ENCODE measurements at places on chromosomes 4 and X.
A peak's percentile ranks its signal among the peaks of the same experiment; 100 is the strongest.

- DNase-seq, result no peak
These were observed 118.6 kb upstream of the NEIL3 start for GRCh38 chr4:177190995-177191580.

- DNase-seq, result no peak
These were observed 207.9 kb upstream of the FAT1 start for GRCh38 chr4:186931519-186931918.

DNA sequence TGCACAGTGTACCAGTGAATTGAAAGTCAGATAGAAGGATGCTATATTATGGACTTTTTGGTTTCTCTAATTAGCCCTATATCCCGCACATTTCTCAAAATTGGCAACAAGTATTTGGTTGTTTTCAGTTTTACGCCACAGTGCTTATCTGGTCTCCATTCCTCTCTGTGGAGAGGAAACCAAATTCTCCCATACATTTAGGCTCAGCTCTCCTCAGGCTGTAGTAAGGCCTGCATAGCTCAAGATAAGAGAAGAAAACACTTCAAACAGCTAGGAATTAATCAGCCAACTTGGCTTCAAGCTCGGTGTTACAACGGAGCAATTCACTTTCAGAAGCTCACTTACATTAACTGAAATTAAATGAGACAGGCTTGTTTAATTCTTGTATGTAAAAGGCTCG lies 263.2 kb downstream of the PDHA2 start:
- no peak for DNase-seq

DNA sequence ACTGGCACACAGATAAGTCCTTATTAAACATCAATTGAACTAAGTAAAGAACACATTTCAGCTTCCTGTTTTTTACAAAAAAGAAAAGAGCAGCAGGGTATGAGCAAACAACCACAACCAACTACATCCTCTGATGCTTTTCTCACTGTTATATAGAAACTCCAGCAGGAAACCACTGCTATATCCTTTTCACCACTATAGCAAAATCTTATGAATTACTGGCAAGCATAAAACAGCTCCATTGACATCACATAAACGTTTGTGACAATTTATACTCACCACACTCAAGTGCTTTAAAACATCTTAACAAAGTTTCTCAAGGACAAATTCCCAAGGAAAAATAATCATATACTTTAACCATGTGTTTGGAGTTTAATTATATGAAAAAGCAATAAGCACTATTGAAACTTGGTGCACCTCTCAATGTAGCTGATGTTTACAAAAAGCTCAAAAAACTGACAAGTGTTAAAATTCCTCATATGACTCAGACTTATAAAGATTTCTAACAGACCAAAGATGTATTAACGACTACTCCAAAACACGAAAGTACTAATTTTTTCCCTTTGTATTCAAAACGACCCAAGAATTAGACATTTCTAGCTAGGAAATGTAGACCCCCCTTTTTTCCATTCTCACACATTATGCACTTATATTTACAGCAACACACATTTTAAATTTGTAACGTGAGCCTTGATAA lies 12.9 kb downstream of the GPRIN3 start:
- DNase-seq, result no peak

DNA sequence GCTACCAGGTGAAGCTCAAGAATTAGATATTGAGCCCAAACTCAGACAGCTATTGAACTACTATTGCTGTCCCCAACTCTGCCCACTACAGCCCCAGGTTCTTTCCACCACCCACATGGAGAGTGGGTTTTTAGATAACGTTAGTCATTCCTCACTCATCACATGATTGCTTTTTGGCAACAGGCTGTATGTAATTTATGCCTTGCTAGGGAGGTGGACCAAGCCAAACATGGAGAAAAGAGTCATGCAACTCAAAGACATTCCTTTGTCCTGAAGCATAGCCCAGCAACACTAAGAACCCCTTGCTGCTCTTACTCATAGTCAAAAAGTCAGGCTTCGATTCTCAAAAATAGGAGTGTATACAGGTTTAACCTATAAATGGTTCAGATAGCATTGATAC lies 275.9 kb upstream of the VCX3A start:
- no peak for DNase-seq

DNA sequence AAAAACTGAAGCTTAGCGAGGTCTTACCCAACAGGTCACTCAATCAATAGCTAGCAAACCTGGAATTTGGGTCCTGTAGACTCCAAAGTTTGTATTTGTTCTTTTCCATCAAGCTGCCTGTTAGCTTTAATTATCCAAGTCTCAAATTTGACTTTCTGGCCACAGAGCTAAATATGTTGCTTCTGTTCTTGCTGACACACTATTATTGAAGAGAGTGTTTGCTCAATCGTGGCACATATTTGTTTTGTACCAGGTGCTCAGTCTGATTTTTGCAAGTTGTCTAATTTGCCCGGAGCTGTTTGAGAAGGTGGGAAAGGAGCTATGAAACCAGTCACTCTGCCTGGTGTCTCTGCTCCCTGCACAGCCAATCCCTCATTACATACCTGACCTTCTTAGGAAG lies 41.7 kb upstream of the FRMD7 start:
- DNase-seq, result no peak

GRCh38 chr4:123315617-123316016 lies 81.0 kb upstream of the SPRY1 start:
- DNase-seq, result no peak

DNA sequence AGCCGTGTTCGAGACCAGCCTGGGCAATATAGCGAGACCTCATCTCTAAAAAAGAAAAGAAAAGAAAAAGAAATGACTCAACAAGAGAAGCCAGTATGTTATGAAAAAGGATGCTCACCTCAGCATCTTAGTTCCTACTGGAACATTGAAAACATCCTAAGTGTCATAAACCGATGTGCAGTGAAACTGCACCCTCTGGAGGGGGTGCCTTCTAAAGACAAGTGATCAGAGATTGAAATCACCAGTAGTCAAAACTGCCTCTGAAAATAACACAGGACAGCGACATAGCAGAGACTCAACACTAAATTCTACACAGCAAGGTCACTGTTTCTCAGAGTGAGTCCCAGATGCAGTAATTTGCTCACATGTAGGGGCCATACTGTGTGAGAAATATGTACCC lies 28.0 kb upstream of the ATP6AP2 start:
- peak; percentile 56 for DNase-seq

GRCh38 chr4:141654098-141654497 lies 17.7 kb downstream of the IL15 start:
- no peak for DNase-seq

- DNase-seq, result no peak
These were observed 308.8 kb downstream of the ZNF674 start for GRCh38 chrX:46236411-46236810.

DNA sequence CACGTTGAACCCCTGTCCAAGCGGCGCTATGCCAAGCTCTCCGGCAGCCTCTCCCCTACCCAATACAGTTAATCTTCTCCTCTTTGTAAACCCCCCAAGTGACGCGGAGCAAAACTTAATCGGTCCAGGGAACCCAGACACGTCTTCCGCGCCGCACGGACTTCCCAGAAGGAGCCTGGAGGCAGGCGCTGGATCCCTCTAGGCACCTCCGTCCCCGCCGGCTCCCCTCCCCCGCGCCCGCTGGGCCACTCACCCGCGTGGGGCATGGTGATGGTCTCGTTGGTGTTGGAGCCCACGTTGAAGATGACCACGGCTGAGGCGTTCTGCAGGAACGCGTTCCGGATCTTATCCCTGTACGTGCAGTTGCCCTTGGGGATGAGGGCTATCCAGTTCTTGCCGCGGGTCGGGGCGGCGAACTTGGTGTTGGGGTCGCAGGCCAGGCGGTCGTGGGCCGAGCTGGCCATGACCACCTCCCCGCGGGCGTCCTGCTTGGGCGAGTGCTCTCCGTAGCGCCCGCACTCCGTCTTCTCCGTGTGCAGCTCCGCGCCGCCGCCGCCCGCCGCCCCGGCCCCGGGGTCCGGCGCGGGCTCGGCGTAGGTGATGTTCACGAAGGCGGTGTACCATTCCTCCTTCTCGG lies 1.1 kb downstream of the RNF150 start:
- no peak for DNase-seq

GRCh38 chrX:145832796-145833195 lies 15.2 kb downstream of the SLITRK2 start:
- no peak for DNase-seq

- DNase-seq, result no peak
These were observed 224.3 kb downstream of the DCLK2 start for GRCh38 chr4:150302553-150302952.

GRCh38 chr4:107098401-107098800 lies 62.3 kb upstream of the DKK2 start:
- DNase-seq, result no peak

GRCh38 chrX:2576793-2577192 lies 76.0 kb upstream of the DHRSX start:
- no peak for DNase-seq

DNA sequence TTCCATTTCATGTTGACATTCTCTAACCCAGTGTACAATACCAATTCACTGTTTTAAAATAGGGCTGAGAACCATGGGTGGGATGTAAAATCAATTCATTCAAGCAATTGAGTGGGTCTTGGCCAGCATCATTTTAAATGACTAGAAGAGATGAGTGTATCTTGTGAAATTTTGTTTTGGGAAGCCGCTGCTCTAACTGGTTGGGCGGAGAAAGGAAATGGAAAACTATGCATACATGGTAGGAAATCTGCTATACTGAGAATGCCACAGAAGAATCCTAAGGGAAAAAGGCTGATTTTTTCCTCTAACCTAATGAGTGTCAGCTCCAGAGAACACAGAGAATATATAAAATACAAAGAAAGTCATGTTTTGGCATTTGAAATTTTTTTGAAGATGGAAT lies 54.8 kb upstream of the DCLK2 start:
- DNase-seq, result no peak

DNA sequence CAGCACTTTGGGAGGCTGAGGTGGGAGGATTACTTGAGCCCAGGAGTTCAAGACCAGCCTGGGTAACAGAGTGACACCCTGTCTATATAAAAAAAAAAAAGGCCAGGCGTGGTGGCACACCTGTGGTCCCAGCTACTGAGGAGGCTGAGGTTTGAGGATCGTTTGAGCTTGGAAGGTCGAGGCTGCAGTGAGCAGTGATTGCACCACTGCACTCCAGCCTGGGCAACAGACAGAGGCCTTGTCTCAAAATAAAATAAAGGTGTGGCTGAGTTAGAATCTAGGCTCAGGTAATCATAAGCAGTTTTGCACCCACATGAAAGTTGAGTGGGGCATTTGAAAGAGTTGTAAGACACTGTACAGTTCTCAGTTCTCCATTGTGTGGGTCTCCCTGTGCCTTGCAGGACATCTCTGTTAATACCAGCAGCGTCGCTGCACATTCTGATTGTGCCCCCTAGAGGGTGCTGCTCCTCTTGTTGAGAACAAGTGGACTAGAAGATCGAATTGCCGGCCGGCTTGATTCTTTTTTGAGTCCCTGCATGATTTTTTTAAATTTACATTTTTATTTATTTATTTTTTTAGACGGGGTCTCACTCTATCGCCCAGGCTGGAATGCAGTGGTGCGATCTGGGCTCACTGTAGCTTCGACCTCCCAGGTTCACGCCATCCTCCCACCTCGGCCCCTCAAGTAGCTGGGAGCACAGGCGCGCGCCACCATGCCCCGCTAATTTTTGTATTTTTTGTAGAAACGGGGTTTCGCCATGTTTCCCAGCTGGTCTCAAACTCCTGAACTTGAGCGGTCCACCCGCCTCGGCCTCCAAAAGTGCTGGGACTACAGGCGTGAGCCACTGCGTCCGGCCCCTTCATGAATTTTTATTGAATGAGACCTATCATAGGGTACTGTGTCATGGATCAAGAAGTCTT lies 73.6 kb upstream of the RBMX start:
- DNase-seq, result peak; percentile 85

DNA sequence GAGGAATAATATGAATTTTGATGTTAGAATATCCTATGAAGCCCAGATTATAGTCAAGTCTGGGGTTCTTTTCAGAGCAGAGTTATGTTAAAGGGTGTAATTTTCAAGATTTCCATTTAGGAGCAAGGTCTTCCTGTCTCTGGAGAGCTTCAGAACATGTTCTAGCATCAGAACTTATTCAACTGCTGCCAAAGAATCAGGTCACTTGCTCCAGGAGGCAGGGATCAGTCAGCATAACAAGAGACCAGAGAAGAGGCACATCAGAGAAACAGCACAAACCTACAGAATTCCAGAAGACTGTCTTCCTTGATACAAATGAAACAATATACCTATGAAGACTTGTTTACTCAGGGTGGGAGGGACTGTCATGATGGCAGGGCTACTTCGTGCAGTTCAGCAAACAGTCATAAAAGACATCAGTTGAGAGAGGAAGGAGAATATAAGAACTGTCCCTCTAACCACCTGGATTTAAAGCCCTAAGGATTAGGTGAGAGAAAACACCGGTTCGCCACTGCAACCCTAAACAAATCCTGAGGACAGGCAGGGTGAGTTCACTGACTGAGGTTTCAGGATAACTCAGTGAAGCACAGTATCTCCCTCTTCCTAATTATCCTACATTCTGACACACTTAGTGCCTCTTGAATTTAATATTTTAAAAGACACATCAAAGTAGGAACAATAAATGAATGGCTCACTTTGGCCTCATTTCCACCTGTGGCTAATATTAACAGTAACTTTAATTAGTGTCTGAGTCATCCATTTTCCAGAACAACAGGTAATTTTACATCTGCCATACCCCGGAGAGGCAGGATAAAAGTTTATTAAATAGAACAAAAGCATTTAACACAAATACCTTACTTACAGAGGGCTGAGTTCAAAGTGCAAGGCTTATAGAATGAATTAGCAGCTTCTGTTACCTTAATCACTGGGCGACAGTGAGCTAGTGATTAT lies 93.0 kb downstream of the HDAC8 start:
- no peak for DNase-seq

GRCh38 chr4:48244665-48245064 lies 25.0 kb downstream of the TEC start:
- DNase-seq, result no peak

DNA sequence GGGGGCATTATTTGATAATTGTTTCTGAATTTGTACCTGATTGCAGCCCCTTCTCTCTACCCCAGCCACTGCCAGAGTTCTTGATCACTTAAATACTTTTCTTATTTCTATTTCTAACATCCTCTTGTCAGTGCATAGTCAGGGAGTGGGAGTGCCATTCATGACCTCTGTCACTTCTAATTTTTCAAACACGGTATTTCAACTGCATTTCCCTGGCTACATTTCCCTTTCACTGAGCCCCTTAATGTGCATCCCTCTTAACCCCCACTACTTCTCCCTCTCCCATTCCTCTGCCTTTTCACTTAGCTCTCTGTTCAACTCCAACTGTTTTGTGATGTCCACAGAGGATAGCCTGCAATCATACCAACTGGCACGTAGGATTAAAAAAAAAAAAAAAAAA lies 128.3 kb upstream of the NAP1L5 start:
- no peak for DNase-seq

DNA sequence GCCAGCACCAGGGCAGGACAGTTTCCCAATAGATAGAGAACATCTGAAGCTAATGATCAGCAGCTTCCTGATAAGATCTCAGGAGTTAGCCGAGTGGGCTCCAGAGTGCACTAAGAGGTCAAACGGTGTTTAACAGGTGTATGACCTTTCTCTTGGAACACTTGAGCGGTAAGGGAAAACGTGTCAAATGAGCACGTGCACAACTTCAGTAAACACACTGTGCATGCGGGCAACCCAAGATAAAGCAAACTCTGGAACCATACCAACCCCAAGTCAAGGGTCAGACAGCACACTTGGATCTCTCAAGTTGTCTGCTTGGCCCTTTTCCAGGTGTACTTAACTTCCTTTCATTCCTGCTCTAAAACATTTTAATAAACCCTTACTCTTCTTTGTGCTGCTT lies 1941.5 kb upstream of the PCDH10 start:
- no peak for DNase-seq

GRCh38 chr4:25654971-25655963 lies at the start of gene SLC34A2:
Gene SLC34A2, plus strand, starts transcription at chr4:25655851. Its CDS starts 6,650 bp downstream, at chr4:25662501.
- peak; percentile 39 for DNase-seq

Measured in NCI-H524 (cell line).